ENCODE measurements at places on chromosomes 5 and 9. TPM values are rescaled to one million over a fixed set of nuclear protein-coding genes. Genes with fewer than 3 reads are reported as not detected.

Gene ITGA1
- total RNA-seq, result 87.5 TPM

Gene FOXD4L3
- total RNA-seq, result not detected

Gene WDR38
- total RNA-seq, result 3.6 TPM

- no peak overlapping the region for H3K4me3 ChIP-seq
- no peak for DNase-seq
- H3K27ac ChIP-seq, result no peak overlapping the region
- H3K4me1 ChIP-seq, result no peaks in the 10 kb centered on the region
- H3K36me3 ChIP-seq, result no peaks in the 10 kb centered on the region
- H3K27me3 ChIP-seq, result no peaks in the 10 kb centered on the region
These were observed 173.3 kb downstream of the RMI1 start for GRCh38 chr9:84153885-84154284.

GRCh38 chr9:136882109-136882946 is 4.0 kb upstream of the TRAF2 start:
- peak overlapping the region; percentile 39 for H3K27ac ChIP-seq
- H3K36me3 ChIP-seq, result no peaks in the 10 kb centered on the region
- H3K4me3 ChIP-seq, result peak overlapping the region; percentile 30
- no peaks in the 10 kb centered on the region for H3K27me3 ChIP-seq

- H3K27ac ChIP-seq, result peak overlapping the region; percentile 99
- H3K4me1 ChIP-seq, result peaks cover 4% of the 10 kb centered on the region
- H3K36me3 ChIP-seq, result no peaks in the 10 kb centered on the region
- H3K4me3 ChIP-seq, result peak overlapping the region; percentile 84
These were observed 2.0 kb upstream of the MAT2B start for GRCh38 chr5:163503106-163504078.

- no peaks in the 10 kb centered on the region for H3K4me1 ChIP-seq
- H3K27ac ChIP-seq, result peak overlapping the region; percentile 4
- no peak for DNase-seq
- no peaks in the 10 kb centered on the region for H3K27me3 ChIP-seq
These were observed 67.4 kb downstream of the VCAN start for GRCh38 chr5:83538786-83539462.

GRCh38 chr5:75275147-75275546 is 38.5 kb upstream of the ANKRD31 start:
- H3K4me1 ChIP-seq, result no peaks in the 10 kb centered on the region
- no peak for DNase-seq

DNA sequence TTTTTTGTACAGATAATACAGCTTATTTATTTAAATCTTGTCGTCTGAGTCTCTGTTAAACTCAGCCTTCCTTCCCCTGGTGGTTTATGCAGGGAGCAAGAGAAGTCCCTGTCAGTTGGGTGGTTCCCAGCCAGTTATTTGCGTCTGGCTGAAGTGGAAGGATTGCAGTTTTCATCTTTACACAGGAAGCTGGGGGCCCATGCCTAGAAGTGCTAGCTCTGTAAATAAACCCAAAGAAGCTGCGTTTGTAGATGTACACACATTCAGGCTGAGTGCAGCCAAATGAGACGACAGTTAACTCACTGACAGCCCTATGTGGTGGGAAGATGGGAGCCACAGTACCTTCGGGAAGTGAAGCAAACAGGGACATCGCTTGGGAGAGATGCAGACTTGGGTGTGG is 122.1 kb downstream of the SAXO1 start:
- H3K36me3 ChIP-seq, result no peaks in the 10 kb centered on the region
- DNase-seq, result peak; percentile 11
- H3K27me3 ChIP-seq, result no peaks in the 10 kb centered on the region
- no peak overlapping the region for H3K4me3 ChIP-seq
- no peaks in the 10 kb centered on the region for H3K4me1 ChIP-seq
- H3K27ac ChIP-seq, result no peak overlapping the region

DNA sequence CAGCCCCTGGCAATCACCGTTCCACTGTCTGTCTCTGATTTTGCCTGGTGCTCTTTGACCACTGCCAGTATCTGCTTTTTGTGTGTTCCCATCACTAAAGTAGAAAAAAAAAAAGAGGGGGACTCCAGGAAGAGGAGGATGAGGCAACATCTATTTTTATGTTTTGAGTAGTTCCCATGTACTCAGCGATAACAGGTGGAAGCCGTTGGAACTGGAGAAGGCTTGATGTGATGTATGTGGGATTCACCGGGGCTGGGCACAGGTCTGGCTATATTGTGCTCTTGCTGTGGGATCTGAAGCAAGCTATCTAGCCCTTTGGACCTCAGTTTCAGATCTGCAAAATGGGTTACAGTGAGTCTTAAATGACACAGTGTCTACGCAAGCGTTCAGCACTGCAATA is 104.9 kb downstream of the SLIT3 start:
- no peak overlapping the region for H3K4me3 ChIP-seq
- no peaks in the 10 kb centered on the region for H3K36me3 ChIP-seq

DNA sequence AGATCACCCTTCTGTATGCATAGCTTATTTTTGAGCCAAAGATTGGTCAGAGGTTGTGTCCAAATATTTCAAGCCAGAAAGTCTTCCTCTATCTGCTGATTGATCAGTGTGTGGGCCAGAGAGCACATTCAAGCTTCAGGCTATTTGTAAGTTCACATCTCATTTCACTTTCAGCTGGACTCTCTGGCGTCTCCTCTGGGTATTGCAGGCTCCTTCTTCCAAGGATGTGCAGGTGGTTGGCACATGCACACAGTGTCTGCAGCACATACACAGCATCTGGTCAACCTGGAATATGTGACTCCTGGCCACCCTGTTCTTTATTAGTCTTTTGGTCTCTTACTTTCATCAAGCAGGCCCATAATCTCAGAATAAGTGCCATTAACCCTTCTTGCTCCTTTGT is 516.1 kb downstream of the ANXA1 start:
- H3K27ac ChIP-seq, result no peak overlapping the region
- no peaks in the 10 kb centered on the region for H3K27me3 ChIP-seq
- H3K4me1 ChIP-seq, result no peaks in the 10 kb centered on the region
- DNase-seq, result no peak

DNA sequence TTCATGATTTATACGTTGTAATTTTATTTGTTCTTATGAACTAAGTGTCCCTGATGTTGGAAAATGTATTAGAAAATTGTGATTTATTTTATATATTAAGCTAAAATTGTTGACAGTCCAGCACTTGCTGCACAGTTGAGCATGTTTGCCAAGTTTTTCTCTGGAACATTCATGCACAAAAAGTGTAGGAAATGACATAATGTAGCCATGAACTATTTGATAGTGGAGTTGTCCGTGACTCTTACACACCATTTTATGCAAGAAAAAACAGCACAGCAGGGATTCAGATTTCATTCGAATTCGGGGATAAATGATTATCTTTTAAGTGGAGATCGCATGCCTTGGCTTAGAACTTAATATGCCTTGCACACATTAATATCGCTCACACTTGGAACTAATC is 708.6 kb upstream of the WWC1 start:
- H3K36me3 ChIP-seq, result no peaks in the 10 kb centered on the region
- no peak for DNase-seq
- no peak overlapping the region for H3K27ac ChIP-seq
- no peak overlapping the region for H3K4me3 ChIP-seq

GRCh38 chr5:50800410-50800809 is 134.0 kb downstream of the PARP8 start:
- no peak overlapping the region for H3K27ac ChIP-seq
- H3K27me3 ChIP-seq, result no peaks in the 10 kb centered on the region
- DNase-seq, result no peak
- no peak overlapping the region for H3K4me3 ChIP-seq
- no peaks in the 10 kb centered on the region for H3K4me1 ChIP-seq

GRCh38 chr5:39109606-39110005 is 35.4 kb upstream of the RICTOR start:
- no peaks in the 10 kb centered on the region for H3K36me3 ChIP-seq
- H3K27ac ChIP-seq, result no peak overlapping the region
- H3K4me3 ChIP-seq, result no peak overlapping the region
- no peaks in the 10 kb centered on the region for H3K27me3 ChIP-seq
- no peak for DNase-seq

GRCh38 chr9:18020121-18020745 is 441.4 kb downstream of the SH3GL2 start:
- no peaks in the 10 kb centered on the region for H3K4me1 ChIP-seq
- no peaks in the 10 kb centered on the region for H3K36me3 ChIP-seq
- no peak overlapping the region for H3K27ac ChIP-seq

DNA sequence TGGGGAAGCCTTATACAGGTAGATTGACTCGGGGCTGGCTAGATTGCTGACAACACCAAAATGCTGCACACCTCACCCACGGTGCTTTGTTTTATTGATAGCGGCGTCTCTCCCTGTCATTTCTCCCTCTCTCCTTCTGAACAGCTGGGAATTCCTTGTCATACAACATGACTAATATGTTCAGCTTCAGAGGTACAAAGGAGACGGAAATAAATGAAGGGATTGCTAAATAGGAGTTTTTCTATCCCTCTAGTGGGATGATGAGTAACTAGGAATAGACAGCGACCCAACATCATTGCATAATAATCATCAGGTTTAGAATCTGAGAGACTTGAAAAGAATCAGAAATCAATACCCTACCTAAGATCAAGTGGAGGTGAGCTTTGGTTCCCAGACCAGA is 337.7 kb upstream of the PANK3 start:
- no peak overlapping the region for H3K27ac ChIP-seq
- no peaks in the 10 kb centered on the region for H3K36me3 ChIP-seq
- H3K4me3 ChIP-seq, result no peak overlapping the region

DNA sequence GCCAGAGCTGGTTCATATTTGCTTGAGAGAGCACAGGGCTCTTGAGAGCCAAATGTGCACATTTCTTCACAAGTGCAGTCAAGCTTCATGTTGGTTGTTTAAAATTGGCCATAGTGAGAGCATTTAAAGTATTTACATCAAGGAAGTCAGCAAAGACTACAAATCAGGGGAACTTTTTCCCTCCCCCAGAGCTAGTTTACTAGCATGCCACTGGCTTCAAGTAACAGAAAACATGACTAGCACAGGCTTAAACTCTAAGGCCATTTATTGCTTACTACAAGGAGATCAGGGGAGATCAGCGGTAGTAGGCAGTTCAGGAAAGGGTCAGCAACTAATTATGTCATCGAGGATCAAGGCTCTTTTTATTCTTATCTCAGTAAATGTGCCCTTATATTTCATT is 11.0 kb upstream of the CCDC171 start:
- no peaks in the 10 kb centered on the region for H3K27me3 ChIP-seq
- DNase-seq, result no peak
- H3K4me1 ChIP-seq, result no peaks in the 10 kb centered on the region
- H3K36me3 ChIP-seq, result no peaks in the 10 kb centered on the region
- no peak overlapping the region for H3K27ac ChIP-seq

DNA sequence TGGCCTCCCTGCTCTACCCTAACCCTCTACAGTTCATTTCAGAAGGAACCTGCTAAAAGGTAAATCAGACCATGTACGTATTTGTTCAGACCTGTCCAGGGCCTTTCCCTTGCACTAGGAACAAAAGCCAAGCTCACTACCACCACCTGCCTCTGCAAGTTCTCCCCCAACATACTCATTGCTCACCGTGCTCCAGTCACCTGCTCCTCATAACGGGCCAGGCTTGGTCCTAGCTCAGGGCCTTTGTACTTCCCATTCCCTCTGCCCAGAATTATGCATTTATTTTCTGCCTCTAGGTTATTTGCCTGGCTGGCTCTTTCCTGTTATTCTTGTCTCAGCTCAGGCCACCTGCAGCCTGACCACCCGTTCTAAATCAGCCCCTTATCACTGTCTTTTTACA is 4.8 kb upstream of the FGF1 start:
- no peak for DNase-seq
- H3K27me3 ChIP-seq, result no peaks in the 10 kb centered on the region
- H3K4me1 ChIP-seq, result no peaks in the 10 kb centered on the region
- no peaks in the 10 kb centered on the region for H3K36me3 ChIP-seq
- H3K4me3 ChIP-seq, result no peak overlapping the region

- H3K4me1 ChIP-seq, result peaks cover 75% of the 10 kb centered on the region
- H3K27ac ChIP-seq, result peak overlapping the region; percentile 84
- H3K27me3 ChIP-seq, result peaks cover 3% of the 10 kb centered on the region
- H3K36me3 ChIP-seq, result peaks cover 10% of the 10 kb centered on the region
- DNase-seq, result no peak
- peak overlapping the region; percentile 54 for H3K4me3 ChIP-seq
These were observed 792 bp downstream of the NTMT1 start for GRCh38 chr9:129626625-129627284.

- H3K4me3 ChIP-seq, result no peak overlapping the region
- no peak overlapping the region for H3K27ac ChIP-seq
- H3K27me3 ChIP-seq, result no peaks in the 10 kb centered on the region
- DNase-seq, result no peak
These were observed 35.0 kb upstream of the BARHL1 start for GRCh38 chr9:132547436-132547835.

DNA sequence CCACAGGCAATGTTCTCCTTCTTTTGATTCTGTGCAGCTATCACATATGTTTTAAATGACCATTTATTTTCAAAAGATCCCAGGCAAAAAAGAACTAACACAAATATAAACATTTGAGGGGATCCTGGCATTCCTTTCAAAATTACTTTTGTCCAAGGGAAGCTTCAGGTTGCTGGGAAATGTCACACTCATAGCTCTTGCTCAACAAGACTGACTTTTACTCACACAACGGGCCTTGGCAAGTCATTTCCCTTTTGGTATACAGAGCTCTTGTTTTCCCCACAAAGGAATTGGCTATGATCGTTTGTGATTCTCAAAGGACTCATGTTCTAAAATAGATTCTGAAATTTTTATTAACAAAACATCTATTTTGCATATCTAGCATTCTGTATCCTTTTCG is 4.5 kb upstream of the PALM2AKAP2 start:
- H3K4me3 ChIP-seq, result no peak overlapping the region
- H3K27me3 ChIP-seq, result peaks cover 40% of the 10 kb centered on the region
- no peak for DNase-seq
- H3K27ac ChIP-seq, result no peak overlapping the region
- H3K4me1 ChIP-seq, result peaks cover 9% of the 10 kb centered on the region

GRCh38 chr5:109855056-109855455 is 165.3 kb downstream of the MAN2A1 start:
- no peaks in the 10 kb centered on the region for H3K36me3 ChIP-seq
- no peak overlapping the region for H3K4me3 ChIP-seq
- H3K27me3 ChIP-seq, result no peaks in the 10 kb centered on the region
- H3K27ac ChIP-seq, result no peak overlapping the region
- no peaks in the 10 kb centered on the region for H3K4me1 ChIP-seq

- no peak for DNase-seq
- no peaks in the 10 kb centered on the region for H3K27me3 ChIP-seq
- H3K4me1 ChIP-seq, result no peaks in the 10 kb centered on the region
- H3K4me3 ChIP-seq, result no peak overlapping the region
These were observed 69.9 kb downstream of the OTULIN start for GRCh38 chr5:14734396-14734795.

DNA sequence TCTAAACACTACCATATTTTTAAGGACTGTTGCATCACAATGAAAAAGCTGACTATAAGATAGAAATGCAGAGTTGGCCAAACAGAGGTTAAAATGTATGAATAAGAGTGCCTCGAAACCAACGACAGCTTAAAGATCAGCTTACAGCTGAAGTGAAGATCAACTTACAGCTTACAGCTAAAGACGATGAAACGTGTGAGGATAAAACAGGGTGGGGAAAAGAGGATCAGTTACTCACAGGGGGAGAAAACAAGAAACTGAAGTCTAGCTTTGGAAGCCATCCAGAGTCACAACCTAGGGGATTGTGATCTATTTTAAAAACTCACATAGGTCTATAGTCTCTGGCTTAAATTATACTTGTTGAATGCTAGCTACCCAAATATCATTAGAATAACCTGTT is 220.0 kb downstream of the SNCAIP start:
- no peak for DNase-seq
- H3K4me3 ChIP-seq, result no peak overlapping the region
- H3K4me1 ChIP-seq, result no peaks in the 10 kb centered on the region
- no peak overlapping the region for H3K27ac ChIP-seq

Measured in left lung (tissue), 14 donors.